ENCODE measurements at places on chromosomes 16 and 17. TPM values are rescaled to one million over a fixed set of nuclear protein-coding genes. Genes with fewer than 3 reads are reported as not detected.

TP53TG3D gene
- 0.53 TPM for total RNA-seq

SEC14L5 gene
- 0.02 TPM for total RNA-seq

GRCh38 chr17:20184977-20185619 lies 175.9 kb downstream of the SPECC1 start:
- DNase-seq: no peak

TEX2 gene
- 15.7 TPM for total RNA-seq

DNA sequence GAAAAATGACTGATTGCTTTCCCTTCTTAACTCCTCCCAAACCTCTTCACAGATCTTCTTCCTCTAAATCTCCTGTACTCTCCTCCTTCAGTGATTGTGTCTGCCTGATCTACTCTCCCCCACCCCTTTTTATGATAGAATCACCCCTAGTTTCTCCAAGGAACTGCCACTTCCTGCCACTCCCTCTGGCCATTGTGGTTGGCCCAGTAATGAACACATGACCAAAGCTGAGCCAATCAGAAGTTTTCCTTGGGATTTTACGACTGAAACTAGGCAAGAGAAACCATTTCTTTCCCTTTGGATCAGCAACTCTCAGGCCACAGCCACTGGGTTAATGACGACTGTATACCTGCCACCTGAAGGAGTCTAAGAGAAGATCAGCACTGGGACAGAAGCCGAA lies 15.9 kb downstream of the IRX3 start:
- DNase-seq: no peak

VPS25 gene
- 71.6 TPM for total RNA-seq

GRCh38 chr17:39751016-39751543 lies 13.3 kb downstream of the GRB7 start:
- DNase-seq: no peak

CCL16 gene
- not detected for total RNA-seq

DNA sequence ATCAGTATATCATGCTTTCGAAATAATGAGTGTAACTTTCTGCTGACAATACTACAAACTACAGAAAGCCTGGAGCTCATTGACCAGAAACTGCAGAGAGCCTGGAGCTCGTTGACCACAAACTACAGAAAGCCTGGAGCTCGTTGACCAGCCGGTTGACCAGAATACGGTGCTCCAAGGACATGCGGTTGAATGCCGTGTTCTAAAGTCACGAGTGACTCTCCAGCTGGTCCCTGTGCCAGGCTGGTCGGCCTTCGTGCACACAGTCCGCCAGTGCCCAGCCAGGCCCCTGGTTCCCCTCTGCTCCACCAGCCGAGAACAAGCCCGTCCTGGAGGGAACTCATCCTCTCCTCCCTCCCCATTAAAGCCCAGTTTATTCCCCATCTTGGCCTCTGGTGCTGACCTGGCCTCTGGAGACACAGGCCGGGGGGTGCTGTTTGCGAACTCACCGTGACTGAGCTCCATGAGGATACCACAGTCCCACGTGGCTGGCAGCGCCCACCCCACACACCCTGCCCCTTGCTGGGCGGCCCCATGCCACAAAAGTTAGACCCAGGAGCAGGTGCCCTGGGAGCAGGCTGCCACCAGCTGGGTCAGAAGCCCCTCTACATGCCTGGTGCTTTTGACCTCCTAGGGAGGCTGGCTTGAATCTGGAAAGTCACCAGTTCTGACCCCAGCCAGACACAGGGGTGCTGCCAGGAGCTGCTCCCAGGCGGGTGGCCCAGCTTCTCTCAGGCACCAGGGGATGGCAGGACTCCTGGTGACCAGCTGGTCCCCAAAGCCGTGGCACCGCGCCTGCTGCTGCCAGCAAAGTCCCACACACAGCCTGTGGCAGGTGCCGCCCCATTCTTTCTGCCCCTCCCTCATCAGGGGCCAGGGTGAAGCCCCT lies 15.5 kb upstream of the CDH15 start:
- DNase-seq: no peak

THUMPD1 gene
- total RNA-seq: 53.7 TPM

CACNB1 gene
- total RNA-seq: 15.3 TPM

GRCh38 chr17:57605675-57606105 lies 139.4 kb downstream of the CCDC182 start:
- no peak for DNase-seq

- peak; percentile 75 for DNase-seq
These were observed at the start of gene CACNB1 for GRCh38 chr17:39197380-39198185. Gene CACNB1, minus strand, starts transcription at chr17:39197669. Its CDS starts 174 bp downstream, at chr17:39197495.

GRCh38 chr16:74842413-74842812 lies 67.8 kb upstream of the FA2H start:
- no peak for DNase-seq

DNA sequence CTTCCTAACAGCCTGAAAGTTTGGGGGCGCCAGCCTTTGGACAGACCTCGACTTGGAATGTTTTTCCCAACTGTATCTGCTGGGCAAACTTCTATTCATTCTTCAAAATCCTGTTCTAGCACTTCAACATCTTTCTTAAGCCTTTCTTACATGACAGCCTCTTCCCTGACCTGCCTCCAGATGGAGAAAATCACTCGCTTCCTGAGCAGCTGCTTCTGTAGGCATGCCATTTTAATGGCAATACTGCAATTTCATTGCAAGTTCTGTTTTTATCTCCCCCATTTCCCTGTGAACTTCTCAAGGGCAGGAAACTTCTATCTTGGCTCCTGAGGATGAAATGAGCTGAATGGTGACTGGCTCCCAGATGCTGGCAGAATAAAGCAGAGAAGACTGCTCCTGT lies 128.8 kb upstream of the ASIC2 start:
- no peak for DNase-seq

GRCh38 chr16:17053536-17054160 lies 417.1 kb downstream of the XYLT1 start:
- no peak for DNase-seq

- DNase-seq: peak; percentile 17
These were observed 16.2 kb downstream of the RPH3AL start for GRCh38 chr17:336110-337021.

- no peak for DNase-seq
These were observed 23.0 kb downstream of the RARA start for GRCh38 chr17:40331743-40332641.

MRPL10 gene
- 83.5 TPM for total RNA-seq

CARD14 gene
- total RNA-seq: not detected

DNA sequence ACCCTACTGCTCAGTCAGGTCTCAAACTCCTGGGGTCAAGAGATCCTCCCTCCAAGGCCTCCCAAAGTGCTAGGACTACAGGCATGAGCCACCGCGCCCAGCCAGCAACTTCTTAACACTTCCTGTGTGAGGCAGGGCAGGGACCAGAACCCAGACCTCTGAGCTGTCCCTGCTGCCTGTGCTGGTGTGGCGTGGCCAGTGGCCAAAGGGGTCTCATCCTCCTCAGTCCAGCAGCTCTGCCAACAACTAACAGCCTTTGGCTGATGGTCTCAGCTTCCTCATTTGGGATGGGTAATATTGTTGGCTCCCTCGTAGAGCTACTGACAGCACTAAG lies 1.4 kb upstream of the LLGL1 start:
- no peak for DNase-seq

DNA sequence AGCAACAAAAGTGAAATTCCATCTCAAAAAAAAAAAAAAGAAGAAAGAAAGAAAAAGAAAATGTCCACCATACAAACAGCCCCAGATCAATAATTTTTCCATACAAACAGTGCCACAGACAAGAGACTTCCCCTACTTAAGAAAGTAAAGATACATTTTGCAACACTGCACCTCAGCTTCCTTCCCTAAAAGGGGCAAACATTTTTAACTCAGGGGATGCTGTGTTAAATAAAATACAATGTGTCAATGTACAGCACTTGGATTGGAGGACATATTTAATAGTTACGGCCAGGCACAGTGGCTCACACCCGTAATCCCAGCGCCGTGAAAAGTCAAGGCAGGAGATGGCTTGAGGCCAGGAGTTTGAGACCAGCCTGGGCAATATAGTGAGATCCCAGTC lies 22.3 kb downstream of the MYH11 start:
- DNase-seq: no peak

WNK4 gene
- total RNA-seq: 1.0 TPM

SPAG7 gene
- total RNA-seq: 140 TPM

- DNase-seq: no peak
These were observed 185.9 kb downstream of the TMEM132E start for GRCh38 chr17:34765291-34765690.

- DNase-seq: no peak
These were observed 61.1 kb downstream of the SIAH1 start for GRCh38 chr16:48323783-48324775.

KCNH4 gene
- 0.26 TPM for total RNA-seq

- DNase-seq: no peak
These were observed 29.8 kb downstream of the WSB1 start for GRCh38 chr17:27323538-27324215.

- no peak for DNase-seq
These were observed 26.7 kb downstream of the SMIM36 start for GRCh38 chr17:55484575-55484974.

- no peak for DNase-seq
These were observed 18.9 kb downstream of the KPNA2 start for GRCh38 chr17:68054296-68054900.

- DNase-seq: no peak
These were observed 233.5 kb downstream of the CCDC182 start for GRCh38 chr17:57511475-57512123.

- no peak for DNase-seq
These were observed 36.2 kb upstream of the CRYM start for GRCh38 chr16:21314339-21314738.

DNA sequence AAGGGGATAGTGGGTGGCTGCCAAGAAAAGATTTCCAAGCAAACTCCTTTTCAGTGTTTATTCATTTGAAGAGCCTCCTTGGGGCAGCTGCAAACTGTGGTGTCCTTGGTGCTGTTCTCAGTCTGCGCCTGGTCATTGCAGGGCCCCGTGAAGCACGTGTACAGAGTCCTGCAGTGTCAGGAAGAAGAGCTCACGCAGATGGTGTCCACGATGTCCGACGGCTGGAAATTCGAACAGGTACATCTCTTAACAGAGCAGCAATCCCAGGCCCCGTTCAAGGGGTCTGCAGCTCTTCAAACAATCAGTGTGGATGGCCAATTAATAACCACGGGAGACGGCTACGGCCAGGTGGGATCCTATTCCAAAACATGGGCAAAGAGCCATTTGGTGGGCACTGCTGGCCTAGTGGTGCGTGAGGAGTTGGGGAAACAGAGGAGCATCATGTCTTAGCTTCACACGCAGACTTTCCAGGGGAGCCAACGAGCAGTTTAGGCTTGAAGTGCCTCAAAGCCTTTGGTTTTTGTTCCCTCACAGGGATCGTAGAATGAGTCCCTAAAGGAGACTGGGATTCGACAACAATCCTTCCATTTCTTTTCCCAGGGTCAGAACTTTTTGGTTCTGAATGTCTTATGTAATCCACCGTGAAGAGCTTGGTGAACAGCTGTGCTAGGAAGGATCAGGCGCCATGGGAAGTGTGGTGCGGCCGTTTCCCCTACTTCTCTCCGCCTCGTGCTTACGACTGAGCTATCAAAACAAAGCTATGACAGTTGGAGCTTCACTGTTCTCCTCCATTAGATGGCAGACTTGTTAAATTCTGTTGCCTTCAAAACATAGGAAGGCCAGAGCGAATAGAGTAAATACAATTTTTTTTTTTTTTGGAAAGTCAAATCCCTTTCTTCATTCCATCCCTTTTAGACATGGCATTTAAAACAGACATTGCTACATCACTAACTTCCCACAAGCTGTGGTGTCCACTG lies 12.6 kb downstream of the KCTD2 start:
- no peak for DNase-seq

DNA sequence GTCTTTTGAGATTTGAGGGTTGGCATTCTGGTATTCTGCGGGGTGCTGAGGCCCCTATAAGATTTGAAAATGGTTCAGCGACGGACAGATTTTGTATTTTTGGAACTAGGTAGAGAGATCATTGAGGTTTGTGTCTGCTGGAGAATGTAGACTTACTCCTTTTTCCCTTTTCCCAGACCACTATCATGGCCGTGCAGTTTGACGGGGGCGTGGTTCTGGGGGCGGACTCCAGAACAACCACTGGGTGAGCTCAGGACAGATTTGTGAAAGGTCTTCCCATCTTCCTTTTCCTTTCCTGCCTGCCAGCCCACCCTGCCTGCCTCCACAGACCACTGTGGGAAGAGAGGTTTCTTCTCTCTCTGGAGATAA lies 572 bp downstream of the PSMB6 start:
- DNase-seq: peak; percentile 39

GRCh38 chr17:61468263-61468907 lies 16.2 kb downstream of the TBX4 start:
- DNase-seq: no peak

SHCBP1 gene
- total RNA-seq: 36.5 TPM

GRCh38 chr16:10806698-10807097 lies 11.9 kb downstream of the TVP23A start:
- no peak for DNase-seq

CA10 gene
- not detected for total RNA-seq

CPHXL2 gene
- not detected for total RNA-seq

DNA sequence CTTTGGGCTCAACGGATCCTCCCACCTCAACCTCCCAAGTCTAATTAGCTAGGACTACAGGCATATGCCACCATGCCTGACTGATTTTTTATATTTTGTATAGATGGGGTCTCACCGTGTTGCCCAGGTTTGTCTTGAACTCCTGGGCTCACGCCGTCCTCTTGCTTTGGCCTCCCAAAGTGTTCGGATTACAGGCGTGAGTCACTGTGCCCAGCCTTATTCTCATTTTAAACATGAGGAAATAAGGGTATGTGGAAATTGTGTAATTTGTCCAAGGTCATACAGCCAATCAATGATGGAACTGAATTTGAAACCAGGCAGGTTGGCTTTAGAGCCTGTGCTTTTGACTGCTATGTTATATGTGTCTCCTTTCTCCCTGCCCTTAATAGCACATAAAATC lies 27.4 kb upstream of the AQP8 start:
- DNase-seq: no peak

DNA sequence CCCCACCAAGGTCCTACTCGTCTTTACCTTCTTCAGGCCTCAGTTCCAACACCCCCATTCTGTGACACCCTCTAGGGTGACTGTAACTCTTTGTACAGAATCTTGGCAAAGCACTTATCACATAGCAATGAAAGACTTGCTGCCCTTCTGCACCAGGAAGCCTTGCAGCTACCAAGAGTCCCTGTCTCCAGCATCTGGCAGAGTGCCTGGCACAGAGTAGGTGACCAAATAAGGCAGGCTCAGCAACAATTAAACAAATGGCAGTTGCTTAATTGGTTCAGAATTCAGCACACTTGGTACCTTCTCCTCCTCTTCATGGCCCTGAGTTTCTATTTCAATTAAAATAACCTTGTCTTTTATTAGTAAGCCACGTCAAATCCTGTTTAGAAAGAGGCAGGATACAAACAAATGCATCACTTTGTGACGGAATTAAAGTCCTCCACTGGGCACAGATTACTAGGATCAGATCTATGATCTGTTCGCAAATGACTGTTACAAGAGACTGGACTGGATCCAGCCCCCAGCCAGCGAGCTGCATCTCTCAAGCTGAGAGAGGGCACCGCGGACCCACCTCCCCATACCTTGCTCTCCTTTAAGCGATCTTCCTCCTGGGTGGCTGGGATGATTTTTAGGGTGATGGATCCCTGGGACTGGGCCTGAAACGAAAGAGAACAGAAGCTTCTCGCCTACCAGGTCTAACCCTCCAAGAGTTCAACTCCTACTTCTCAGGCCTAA lies 9.4 kb downstream of the MPP3 start:
- DNase-seq: no peak

C16orf86 gene
- total RNA-seq: 4.9 TPM
